ENCODE measurements at places on chromosomes 2 and 18. TPM values are rescaled to one million over a fixed set of nuclear protein-coding genes. Genes with fewer than 3 reads are reported as not detected.

The MRO gene
- not detected for total RNA-seq

The CTAGE1 gene
- not detected for total RNA-seq

The RMDN2 gene
- 9.1 TPM for total RNA-seq

The NGEF gene
- 0.71 TPM for total RNA-seq

The SOWAHC gene
- total RNA-seq, result 12.1 TPM

- H3K36me3 ChIP-seq, result no peaks in the 10 kb centered on the region
- H3K27me3 ChIP-seq, result peaks cover 68% of the 10 kb centered on the region
- H3K4me3 ChIP-seq, result no peak overlapping the region
- DNase-seq, result no peak
- no peak overlapping the region for H3K27ac ChIP-seq
- no peaks in the 10 kb centered on the region for H3K4me1 ChIP-seq
Measured at GRCh38 chr2:120984046-120984445, 248.4 kb downstream of the GLI2 start.

- H3K27me3 ChIP-seq, result no peaks in the 10 kb centered on the region
- peaks cover 33% of the 10 kb centered on the region for H3K4me1 ChIP-seq
- no peak overlapping the region for H3K4me3 ChIP-seq
- H3K27ac ChIP-seq, result peak overlapping the region; percentile 43
- DNase-seq, result no peak
Measured at GRCh38 chr2:64094663-64095382, 49.4 kb downstream of the PELI1 start.

DNA sequence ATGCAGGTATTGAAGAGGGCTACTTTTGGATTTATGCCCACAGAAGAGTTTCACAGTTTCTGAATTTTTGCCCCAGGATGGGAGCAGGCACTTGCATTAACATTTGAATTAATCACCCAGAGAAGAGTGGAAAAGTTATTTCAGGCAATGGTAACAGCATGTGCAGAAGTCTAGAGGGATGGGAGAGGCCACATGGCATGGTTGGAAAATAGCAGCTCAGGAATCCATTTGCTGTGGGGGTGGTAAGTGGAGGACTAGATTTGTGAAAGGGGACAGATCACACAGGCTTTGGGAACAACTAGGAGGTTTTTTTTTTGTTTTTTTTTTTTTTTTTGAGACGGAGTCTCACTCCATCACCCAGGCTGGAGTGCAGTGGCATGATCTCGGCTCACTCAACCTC is 65.2 kb downstream of the NEDD4L start:
- H3K27me3 ChIP-seq, result no peaks in the 10 kb centered on the region
- H3K27ac ChIP-seq, result peak overlapping the region; percentile 53
- peaks cover 26% of the 10 kb centered on the region for H3K4me1 ChIP-seq
- DNase-seq, result no peak
- H3K4me3 ChIP-seq, result no peak overlapping the region
- H3K36me3 ChIP-seq, result peaks cover 8% of the 10 kb centered on the region

GRCh38 chr2:48829569-48829968 is 74.0 kb upstream of the LHCGR start:
- no peak overlapping the region for H3K4me3 ChIP-seq
- no peak for DNase-seq
- H3K27ac ChIP-seq, result no peak overlapping the region
- H3K36me3 ChIP-seq, result no peaks in the 10 kb centered on the region
- no peaks in the 10 kb centered on the region for H3K27me3 ChIP-seq
- H3K4me1 ChIP-seq, result no peaks in the 10 kb centered on the region

DNA sequence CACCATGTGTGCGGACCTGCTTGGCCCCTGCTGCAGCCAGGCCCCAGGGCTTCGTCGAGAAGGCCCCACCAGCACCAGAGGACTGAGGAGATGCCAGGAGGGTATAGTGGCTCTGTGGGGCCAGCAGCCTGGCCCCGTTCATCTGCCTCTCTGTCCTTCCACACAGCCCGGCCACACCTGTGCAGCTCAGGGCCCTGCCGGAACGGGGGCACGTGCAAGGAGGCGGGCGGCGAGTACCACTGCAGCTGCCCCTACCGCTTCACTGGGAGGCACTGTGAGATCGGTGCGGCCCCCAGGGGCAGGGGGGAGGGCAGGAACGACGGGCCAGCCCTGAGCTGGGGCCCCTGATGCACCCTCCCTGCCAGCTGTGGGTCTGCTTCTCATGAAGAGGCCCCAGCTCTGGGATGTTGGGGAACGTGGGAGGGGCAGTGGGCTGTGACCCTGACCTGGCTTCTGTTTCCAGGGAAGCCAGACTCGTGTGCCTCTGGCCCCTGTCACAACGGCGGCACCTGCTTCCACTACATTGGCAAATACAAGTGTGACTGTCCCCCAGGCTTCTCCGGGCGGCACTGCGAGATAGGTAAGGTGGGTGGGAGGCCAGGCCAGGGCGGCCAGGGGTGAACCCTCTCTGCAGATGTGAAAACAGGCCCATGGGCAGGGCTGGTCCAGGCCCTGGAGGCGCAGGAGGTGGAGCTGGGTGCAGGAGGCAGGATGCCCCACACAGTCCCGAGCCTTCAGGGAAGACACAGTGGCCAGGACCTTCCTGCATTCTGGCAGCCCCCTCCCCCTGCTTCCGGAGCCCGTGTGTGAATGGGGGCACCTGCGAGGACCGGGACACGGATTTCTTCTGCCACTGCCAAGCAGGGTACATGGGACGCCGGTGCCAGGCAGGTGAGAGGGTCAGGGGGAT is 50.3 kb downstream of the MTERF4 start:
- peaks cover 24% of the 10 kb centered on the region for H3K27me3 ChIP-seq
- no peaks in the 10 kb centered on the region for H3K36me3 ChIP-seq
- DNase-seq, result no peak
- H3K27ac ChIP-seq, result no peak overlapping the region
- H3K4me1 ChIP-seq, result no peaks in the 10 kb centered on the region
- no peak overlapping the region for H3K4me3 ChIP-seq

GRCh38 chr18:79927607-79928562 is 23.6 kb downstream of the SLC66A2 start:
- H3K36me3 ChIP-seq, result peaks cover 44% of the 10 kb centered on the region
- no peaks in the 10 kb centered on the region for H3K4me1 ChIP-seq
- no peak overlapping the region for H3K4me3 ChIP-seq
- H3K27ac ChIP-seq, result no peak overlapping the region
- no peaks in the 10 kb centered on the region for H3K27me3 ChIP-seq
- DNase-seq, result no peak

DNA sequence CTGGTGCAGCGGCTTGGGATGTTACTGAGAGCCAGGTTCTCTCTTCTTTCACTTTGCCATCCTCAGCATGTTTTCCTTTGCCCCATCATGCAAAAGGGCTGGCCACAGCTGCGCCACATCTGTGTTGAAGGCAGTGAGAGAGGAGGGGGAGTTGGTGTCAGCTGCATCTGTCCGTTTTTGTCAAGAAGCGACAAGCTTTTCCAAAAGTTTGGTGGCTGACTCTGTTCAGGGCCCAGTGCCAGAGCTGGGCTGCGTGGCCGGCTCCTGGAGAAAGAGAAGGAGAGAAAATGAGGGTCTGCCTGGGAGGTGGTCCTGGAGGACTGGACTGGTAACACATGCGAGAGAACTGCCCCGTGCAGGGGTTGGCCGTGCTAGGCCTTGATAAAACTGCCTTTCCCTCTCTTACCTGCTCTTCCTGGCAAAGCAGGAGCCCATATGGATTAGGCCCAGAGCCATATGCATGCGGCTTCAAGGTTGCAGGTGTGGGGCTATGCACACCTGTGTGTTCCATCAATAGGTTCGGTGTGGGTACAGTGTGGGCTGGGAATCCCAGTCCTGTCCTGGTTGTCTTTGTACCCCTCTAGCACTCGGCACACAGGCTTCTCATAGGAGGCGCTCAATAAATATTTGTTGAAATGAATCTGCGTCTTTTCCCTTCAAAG is 9.0 kb downstream of the RNF144A start:
- DNase-seq, result no peak
- H3K27ac ChIP-seq, result no peak overlapping the region
- peaks cover 23% of the 10 kb centered on the region for H3K27me3 ChIP-seq
- H3K4me1 ChIP-seq, result peaks cover 40% of the 10 kb centered on the region
- no peak overlapping the region for H3K4me3 ChIP-seq
- peaks cover 12% of the 10 kb centered on the region for H3K36me3 ChIP-seq

GRCh38 chr2:3631851-3632659 is 25.9 kb upstream of the ALLC start:
- H3K4me1 ChIP-seq, result no peaks in the 10 kb centered on the region
- no peak overlapping the region for H3K4me3 ChIP-seq
- no peaks in the 10 kb centered on the region for H3K36me3 ChIP-seq
- peaks cover 16% of the 10 kb centered on the region for H3K27me3 ChIP-seq

Data from progenitor cell of endocrine pancreas (in vitro differentiated cells).